ENCODE measurements at places on chromosomes 11 and 22.

DNA sequence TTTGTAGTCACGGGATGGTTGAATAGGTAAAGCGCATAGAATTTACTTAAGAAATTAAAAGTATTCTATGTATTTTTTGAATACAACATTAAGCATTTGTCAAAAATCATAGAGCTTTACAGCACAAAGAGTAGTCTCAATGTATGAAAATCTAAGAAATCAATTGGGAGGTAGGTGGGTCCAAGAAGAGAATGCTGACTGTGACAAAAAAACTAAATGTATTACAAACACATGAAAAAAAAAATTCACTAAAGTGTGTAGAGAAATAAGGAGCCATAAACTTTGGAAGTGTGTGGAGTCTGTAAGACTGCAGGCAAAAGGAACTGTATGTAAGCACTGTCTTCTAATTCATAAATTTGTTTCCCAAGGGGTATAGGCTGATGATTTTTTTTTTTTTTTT lies 558.3 kb downstream of the JRKL start:
- no peak for DNase-seq

GRCh38 chr11:45166604-45166897 lies 20.1 kb downstream of the PRDM11 start:
- DNase-seq = no peak

GRCh38 chr22:27778294-27779090 lies 23.1 kb downstream of the MN1 start:
- DNase-seq = no peak

DNA sequence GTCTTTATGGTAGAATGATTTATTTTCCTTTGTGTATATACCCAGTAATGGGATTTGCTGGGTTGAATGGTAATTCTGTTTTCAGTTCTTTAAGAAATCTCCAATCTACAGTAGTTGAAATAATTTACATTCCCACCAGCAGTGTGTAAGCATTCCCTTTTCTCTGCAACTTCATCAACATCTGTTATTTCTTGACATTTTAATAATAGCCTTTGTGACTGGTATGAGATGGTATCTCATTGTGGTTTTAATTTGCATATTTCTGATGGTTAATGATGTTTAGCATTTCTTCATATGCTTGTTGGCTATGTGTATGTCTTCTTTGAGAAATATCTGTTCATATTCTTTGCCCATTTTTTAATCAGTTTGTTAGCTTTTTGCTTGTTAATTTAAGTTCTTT lies 901.2 kb downstream of the METTL15 start:
- no peak for DNase-seq

- DNase-seq = no peak
Measured at GRCh38 chr11:132855516-132855915, 676.8 kb downstream of the OPCML start.

DNA sequence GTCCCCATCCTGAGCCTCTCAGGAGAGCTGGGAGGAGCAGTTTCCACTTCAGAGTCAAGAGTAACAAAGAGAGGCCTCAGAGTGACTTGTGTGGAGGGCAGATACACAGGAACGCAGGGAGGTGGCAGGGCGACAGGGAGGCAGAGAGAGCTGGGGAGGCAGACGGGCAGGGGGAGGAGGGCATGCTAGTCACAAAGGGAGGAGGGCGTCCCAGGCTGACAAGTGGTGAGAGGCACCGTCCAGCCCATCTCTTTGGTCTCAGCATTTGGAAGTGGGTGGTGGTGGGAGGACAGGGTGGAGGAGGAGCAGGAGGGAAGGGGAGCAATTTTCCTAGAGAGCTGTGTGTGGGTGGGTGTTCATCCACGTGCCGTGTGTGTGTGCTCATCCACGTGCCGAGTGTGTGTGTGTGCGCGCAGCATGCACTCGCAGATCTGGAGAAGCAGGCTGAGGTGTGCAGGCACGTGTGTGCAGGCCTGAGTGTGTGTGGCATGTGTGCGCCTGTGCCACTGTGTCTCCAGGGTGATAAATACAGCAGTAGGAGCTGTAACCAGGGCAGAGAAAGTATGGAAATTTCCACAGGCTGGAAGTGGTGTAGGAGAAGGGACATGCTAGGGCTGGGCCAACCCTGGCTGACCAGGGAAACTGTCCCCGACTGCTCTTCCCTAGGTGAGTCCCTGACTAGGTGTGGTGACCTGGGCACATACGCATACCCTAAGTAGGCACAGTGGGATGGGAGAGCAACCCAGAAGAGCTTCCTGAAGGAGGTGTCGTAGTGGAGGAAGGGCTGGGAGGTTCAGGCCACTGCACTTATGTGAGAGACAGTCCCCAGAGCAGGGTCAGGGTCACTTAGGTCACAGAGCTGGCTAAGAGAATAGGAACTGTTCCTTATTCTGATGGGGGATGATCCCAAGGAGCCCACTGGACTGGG lies 7.3 kb upstream of the PDE2A start:
- DNase-seq = no peak

- DNase-seq = no peak
Measured at GRCh38 chr11:70066136-70066520, 12.0 kb upstream of the ANO1 start.

DNA sequence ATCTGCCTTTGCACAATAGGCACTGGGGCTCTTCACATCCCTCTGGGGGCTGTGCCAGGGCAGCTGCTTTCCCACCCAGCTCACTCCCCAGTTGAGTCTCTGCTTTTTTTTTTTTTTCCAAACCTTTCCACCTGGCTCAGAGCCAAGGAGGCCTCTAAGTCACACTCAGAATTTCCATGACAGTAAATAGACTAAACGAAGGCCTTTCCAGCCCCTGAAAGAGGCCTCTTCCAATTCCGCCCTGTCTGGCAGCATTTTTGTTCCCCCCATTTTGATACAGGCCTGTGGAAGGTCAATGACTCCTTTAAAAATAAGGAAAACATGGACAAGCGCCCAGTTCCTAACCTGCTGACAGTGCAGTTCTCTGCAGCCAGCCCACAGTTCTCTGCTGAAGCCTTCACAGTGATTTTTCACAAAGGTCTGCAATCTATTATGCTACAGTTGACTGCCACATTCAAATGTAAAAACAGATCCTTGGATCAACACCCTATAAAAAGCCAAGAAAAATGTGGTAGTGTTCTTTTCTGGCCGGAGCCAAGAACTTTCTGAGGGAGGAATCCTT lies 107.5 kb upstream of the SESN3 start:
- no peak for DNase-seq

- no peak for DNase-seq
Measured at GRCh38 chr11:44627911-44628729, 62.7 kb downstream of the CD82 start.

- DNase-seq = no peak
Measured at GRCh38 chr11:28536504-28537267, 428.5 kb downstream of the METTL15 start.

DNA sequence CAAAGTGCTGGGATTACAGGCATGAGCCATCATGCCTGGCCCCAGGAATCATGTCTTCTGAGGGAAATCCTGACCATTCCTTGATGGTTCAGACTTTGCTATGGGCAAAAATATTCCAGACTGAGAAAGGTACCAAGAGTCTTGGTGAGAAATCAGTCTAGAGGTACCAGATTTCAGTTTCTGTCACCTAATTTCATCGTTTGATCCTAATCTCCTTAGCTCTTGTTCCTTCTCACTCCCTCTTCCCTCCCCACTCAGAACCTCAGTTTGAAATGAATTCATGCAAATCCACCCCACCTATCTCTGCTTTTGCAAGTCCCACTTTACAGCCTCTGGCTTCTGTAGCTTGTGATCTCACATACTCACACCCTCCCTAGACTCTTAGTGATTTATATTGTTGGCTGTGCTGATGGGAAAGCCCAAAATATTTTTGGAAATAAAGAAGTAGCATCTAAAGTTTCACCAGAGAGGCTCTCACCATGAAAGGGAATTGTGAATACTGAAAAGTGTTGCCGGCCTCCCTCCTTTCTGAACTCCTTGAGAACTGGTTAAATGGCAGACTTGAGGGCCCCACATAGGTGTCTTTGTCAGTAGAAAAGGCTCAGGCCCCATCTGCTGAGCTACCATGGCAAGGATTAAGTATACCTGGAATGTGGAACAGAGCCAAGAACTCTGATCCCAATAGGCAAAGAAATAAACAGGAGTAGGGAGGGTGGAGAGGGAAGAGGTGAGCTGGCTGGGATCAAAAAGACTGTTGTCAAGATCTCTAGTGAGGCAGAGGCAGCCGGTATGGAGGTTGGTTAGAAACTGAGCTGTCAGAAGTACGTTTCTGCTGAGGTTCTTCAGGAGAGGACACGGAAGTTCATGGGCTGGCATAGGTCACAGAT lies 190.5 kb upstream of the MTMR2 start:
- no peak for DNase-seq

GRCh38 chr22:24540470-24540869 lies 14.5 kb downstream of the GUCD1 start:
- no peak for DNase-seq

DNA sequence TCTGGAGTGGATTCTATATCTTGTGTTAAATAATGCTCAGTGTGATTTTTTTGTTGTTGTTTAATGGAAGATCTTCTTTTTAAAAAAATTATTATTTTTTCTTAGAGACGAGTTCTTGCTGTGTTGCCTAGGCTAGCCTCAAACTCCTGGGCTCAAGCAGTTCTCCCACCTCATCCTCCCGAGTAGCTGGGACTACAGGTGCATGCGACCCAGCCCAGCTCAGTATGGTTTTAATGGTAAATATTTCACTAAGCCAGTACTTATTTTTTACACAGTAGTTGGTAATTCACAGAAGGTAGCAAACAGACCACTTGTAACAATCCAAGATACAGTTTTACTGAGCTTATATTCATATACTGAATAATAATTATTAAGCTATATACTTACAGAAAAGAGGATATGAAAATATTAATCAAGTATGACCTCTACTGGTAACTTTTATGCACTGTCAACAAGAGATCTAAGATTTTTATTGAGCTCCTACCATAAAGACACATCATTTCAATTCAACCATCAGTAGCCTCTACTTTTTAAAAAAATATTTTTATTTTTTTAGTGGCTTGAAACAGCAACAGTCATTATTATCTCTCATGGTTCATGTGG lies 6.1 kb upstream of the CD59 start:
- DNase-seq = peak; percentile 58

DNA sequence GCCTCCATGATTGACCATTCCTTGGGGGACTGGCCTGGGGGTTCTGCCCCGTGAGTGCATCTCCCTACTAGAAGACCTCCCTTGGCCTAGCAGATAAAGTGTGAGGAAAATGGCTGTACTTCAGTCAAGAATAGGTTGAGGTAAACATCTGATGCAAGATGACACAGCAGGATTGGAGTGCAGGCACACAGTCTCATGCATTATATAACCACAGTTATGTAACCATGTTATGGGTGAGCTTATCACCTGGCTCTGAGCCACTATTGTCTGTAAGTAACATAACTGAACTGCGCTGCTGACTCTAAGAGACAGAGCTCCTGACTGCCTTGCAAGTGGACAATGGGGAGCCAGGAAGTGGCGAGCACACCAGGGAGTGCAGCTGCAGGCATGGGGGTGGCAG lies 378.7 kb upstream of the ANO5 start:
- no peak for DNase-seq

DNA sequence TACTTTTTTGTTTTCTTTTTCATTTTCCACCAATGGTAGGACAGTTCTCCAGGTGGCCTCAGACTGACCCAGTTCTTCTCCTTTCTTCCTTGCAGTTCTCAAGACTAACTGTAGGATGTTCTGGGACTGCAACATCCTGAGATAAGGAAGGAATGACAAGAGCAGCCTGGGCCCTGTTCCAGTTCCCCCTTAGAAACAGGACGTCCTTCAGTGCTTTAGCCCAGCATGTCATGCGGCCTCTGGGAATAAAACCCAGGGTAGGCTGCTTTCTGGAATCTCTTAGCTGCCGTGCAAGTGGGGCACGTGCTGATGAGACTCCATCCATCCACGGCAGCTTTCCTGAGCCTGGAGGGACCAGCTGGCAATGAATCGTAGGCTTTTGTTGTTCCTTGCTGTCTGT lies 24.0 kb upstream of the CADM1 start:
- DNase-seq = no peak

GRCh38 chr11:57120192-57120965 lies 61.4 kb upstream of the LRRC55 start:
- no peak for DNase-seq

- peak; percentile 4 for DNase-seq
Measured at GRCh38 chr22:46764779-46765485, 2.5 kb downstream of the TBC1D22A start.

- no peak for DNase-seq
Measured at GRCh38 chr11:75208446-75208845, 32.1 kb upstream of the TPBGL start.

GRCh38 chr22:35231585-35232084 lies 25.7 kb upstream of the HMGXB4 start:
- peak; percentile 89 for DNase-seq

DNA sequence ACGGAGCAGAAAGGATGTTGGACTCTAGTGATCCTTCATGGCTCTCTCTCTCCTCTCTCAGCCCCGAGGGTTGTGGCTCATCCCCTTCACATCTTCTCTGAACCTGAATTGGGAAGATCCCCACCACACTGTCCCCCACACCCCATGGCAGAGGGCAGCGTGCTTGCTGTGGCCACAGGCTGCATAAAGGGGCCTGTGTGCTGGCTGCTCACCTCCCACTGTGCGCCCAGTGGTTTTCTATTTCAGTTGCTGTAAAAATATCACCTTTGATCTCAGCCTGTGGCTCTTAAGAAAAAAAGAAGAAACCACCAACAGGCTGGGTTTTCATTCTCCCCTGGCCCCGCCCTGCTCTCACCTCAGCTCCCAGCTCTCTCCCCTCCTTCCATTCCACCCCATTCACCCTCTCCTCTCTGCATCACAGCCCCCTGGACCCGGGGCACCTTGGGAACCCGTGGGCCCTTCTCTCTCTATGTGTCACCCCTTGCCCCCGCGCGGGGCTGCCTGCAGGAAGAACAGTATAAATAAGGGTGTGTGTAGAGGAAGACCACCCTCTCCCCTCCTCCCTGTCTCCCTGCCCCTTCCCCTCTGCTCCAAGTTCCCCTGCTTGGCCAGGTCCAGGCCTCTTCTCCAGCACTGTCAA lies 25.8 kb upstream of the WNT11 start:
- DNase-seq = peak; percentile 38

DNA sequence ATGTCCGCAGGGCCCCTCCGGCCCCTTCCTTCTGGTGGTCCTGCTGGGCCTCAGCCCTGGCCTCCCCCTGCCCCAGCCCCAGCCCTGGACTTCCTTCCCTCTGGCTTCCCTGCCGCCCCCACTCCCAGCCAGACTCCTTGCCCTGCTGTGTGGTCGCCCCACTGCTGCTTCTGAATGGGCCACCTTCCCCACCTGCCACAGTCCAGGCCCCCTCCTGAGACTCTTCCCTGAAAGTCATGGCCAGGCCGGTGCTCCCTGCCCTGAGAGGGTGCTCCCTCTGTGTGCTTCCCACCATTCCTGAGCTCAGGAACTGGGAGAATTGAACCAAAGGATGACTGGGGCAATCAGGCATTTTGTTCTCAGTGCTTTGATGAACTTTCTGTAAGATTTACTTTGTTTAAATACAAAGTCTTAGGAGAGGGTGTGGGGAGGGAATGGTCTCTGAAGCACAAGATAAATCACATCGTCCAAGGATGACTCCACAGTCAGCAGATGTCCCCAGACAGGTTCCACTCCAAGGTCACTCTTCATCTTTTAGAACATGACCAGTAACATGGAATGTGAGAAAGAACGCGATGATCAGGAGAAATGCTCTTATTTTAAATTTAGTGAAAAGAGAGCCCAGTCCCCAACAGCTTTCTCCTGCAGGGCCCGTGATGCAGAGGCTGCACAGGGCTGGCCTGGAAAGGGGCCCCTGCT lies 774 bp downstream of the APOBEC3D start:
- no peak for DNase-seq

GRCh38 chr22:16699326-16699725 lies 106.7 kb upstream of the CCT8L2 start:
- peak; percentile 48 for DNase-seq

- peak; percentile 52 for DNase-seq
Measured at GRCh38 chr11:88231894-88232482, 56.7 kb upstream of the RAB38 start.

- no peak for DNase-seq
Measured at GRCh38 chr11:130804306-130805076, 111.8 kb downstream of the SNX19 start.
